Activated naive CD8-positive, alpha-beta T cell treated with anti-CD3 and anti-CD28 coated beads, Interleukin-2, amount 50 U/mL, for 16 hours (primary cell): ENCODE measurements at places on chromosomes 16 and 17.

GRCh38 chr16:86626966-86627365 lies 48.6 kb downstream of the FOXL1 start:
- DNase-seq: no peak

GRCh38 chr17:70040336-70040735 lies 34.7 kb upstream of the KCNJ16 start:
- DNase-seq: no peak

DNA sequence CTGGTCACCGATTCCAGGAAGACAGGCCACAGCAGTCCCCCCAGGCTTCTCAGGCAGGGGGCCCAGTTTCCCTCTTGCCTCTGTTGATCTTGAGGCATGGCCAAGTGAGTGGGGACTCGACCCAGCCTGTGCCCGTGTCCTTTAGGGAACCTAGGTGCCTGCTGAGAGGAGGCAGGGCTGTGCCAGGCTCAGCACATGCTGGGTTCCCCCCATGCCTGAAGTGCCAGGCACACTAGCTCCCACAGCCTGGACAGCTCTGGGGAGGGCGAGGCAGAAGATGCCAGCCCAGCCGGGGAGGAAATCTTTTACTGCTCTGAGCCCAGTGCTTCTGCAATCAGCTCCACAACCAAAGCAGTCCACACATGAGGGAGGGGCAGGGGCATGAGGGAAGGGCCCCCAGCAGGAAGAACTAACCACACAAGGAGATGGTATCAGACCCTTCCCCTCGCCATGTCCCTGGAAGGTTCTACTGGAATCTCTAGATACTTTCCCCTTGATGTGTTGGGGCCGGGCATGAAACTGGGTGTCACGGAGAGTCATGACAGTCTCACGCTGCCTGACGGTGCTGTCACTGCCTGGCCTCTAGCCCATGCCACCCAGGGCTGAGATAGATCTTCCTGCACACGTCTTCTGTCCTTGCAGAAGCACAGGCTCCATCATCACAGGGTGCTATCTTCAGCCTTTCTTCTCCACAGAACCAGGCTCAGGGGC lies 25.5 kb downstream of the MYO18A start:
- no peak for DNase-seq

DNA sequence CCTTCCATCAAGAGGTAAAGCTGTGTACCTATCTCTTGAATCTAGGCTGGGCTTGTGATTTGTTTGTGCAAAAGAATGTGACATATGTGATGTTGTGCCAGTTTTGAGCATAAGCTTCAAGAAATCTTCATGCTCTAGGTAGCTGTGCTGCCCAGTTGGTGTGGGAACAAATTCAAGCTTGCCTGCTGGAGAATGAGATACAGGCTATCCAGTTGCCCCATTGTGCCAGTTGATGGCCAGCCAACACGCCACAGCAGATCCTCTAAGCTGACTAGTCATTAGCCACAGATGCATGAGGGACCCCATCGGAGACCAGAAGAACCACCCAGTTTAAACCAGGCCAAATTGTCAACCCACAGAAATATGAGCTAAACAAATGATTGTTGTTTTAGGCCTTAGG lies 180.5 kb upstream of the MPHOSPH6 start:
- no peak for DNase-seq

- no peak for DNase-seq
These were observed 18.1 kb downstream of the USP36 start for GRCh38 chr17:78822552-78822951.

DNA sequence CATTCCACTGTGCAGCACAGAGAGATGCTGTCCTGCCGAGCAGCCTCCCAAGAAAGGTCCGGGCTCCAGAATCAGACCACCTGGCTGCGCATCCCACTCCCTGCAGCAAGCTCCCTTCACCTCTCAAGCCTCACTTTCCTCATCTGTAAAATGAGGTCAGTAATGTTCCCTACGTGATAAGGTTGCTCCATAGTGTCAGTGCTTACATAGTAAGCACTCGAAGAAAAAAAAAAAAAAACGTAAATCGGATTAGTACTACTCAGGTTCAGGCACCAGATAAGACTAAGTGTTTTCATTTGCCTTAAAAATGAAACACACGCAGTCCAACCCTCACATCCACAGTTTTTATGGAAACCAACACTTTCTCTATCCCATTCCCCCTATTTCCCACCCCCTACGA lies 76.7 kb downstream of the CCT6B start:
- DNase-seq: no peak

DNA sequence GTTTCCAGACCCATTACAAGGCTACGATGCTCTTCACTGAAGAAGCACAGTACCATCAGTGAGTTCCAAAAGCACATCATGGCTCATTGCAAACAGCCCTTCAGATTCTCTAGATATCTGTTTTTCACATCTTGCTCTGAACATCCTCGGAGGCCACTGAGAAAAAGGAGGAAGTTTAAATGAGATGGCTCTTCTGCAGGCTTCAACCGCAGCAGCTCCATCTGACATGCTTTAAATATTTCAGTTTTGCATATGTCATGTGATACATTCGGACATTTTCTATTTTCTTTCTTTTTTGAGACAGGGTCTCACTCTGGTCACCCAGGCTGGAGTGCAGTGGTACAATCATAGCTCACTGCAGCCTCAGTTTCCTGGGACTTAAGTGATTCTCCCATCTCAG lies 396.8 kb downstream of the NPIPA8 start:
- DNase-seq: no peak

GRCh38 chr17:78407387-78408000 lies 29.0 kb downstream of the PGS1 start:
- no peak for DNase-seq

DNA sequence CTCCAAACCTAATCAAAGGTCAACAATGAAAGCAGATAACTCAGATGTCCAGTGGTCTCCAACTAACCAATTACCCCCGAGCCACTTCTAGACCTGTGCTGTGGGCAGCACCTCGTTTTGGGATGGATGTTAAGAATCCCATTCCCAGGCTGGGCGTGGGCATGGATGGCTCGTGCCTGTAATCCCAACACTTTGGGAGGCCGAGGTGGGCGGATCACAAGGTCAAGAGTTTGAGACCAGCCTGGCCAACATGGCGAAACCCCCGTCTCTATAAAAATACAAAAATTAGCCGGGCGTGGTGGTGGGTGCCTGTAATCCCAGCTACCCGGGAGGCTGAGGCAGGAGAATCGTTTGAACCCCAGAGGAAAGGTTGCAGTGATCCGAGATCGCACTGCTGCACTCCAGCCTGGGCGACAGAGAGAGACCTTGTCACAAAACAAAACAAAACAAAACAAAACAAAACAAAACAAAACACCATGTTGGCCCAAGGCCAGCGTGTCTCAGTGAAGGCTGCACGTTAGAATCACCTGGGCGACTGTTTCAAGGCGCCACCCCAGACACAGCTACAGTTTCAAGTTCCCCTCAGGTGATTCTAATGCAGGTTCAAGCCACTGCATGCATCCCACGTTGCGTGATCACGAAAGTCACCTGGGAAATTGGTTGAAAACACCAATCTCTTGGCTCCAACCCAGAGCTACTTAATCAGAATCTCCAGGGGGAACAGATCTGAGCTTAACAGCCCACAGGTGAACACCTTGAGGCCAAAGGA lies 21.3 kb downstream of the COX4I1 start:
- DNase-seq: no peak
